ENCODE measurements at places on chromosomes 7 and 10.

GRCh38 chr10:49260644-49261296, 38.2 kb upstream of the C10orf71 start:
- no peak for DNase-seq

DNA sequence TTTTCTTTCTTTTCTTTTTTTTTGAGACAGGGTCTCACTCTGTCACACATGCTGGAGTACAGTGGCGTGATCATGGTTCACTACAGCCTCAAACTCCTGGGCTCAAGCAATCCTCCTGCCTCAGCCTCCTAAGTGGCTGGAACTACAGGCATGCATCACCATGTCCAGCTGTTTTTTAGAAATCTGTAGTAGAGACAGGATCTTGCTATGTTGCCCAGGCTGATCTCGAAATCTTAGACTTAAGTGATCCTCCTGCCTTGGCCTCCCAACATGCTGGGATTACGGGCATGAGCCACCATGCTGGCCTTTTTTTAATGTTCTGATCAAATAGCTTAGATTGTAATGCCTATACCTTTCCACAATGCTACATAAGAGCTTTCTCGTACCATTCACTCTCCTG, 107.0 kb upstream of the KCTD7 start:
- DNase-seq: no peak

GRCh38 chr10:91412354-91413087, 2.4 kb downstream of the HECTD2 start:
- DNase-seq: no peak

DNA sequence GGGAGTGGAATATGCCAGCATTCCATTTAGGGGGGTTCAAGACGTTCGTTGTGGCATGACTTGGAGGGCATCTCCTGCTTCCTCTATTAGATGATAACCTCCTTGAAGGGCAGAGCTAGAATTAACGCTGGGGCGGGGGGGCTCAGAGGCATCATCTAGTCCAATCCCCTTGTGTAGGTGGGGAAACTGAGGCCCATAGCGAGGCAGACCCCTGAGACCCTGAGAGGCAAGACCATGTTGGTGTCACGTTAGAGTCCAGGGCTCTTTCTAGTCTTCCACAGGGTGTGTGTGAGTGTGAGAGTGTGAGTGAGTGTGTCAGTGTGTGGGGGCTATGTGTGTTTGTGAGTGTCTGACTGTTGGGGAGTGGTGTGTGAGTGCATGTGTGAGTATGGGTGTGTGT, 29.3 kb upstream of the NUB1 start:
- no peak for DNase-seq

- no peak for DNase-seq
These were observed at the start of gene MEOX2 for GRCh38 chr7:15686295-15686956. Gene MEOX2 (minus strand): TSS chr7:15686683. CDS start chr7:15686402, 281 bp downstream.

GRCh38 chr7:117889611-117890010, 16.4 kb upstream of the CTTNBP2 start:
- DNase-seq: no peak
